NCI-H526 (cell line): ENCODE measurements at places on chromosomes 12 and 14.

- peak; percentile 87 for DNase-seq
Measured at GRCh38 chr12:15788233-15789219, 662 bp downstream of the EPS8 start.

GRCh38 chr14:75247286-75247922 lies 31.2 kb upstream of the FOS start:
- DNase-seq = no peak

- DNase-seq = peak; percentile 93
Measured at GRCh38 chr12:51591016-51591901, at the start of gene SCN8A. Gene SCN8A, plus strand, starts transcription at chr12:51591233. Its CDS starts 71,585 bp downstream, at chr12:51662818.

- DNase-seq = no peak
Measured at GRCh38 chr14:103284574-103285467, 49.2 kb upstream of the EIF5 start.

DNA sequence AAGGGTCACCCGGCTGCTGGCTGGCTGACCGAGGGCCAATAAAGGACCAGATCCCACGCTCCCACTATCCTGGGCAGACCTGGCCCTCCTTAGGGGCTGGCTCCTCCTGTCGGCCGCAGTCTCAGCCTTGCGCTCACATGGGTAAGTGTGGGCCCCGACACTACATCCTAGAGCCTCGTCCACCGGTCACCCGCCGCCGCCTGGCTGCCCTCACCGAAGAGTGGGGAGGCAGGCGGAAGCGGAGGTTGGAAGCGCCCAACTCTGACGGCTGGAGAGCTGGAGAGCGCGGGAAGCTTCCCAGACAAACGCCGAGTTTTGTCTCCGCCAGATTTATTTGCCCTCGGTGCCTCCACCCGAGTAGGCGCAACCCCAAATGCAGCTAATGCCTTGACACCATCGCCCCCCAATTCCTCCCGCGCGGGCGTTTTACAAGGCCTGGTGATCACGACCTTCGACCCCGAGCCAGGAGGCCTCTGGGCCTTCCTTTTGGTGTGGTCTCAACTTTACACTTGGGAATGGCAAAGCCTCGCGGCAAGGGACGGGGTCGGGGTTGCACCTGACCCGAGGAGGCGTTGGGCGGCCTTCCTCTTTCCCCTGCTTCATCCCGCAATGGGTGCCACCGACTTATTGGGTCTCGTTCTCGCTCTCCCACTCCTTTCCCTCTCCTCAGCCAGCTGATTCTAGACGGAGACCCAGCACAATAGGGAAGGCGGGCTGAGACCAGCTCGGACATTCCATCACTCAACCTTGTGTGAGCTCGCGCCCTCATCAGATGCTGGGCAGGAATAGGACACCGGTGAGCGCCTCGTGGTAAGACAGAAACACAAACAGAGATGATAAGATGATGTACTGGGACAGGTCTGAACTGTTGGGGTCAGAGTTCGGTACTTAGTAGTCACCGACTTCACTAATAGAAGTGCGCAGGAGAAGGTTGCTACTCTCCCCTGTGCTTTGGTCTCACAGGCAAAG lies 78.3 kb upstream of the ANO4 start:
- no peak for DNase-seq

DNA sequence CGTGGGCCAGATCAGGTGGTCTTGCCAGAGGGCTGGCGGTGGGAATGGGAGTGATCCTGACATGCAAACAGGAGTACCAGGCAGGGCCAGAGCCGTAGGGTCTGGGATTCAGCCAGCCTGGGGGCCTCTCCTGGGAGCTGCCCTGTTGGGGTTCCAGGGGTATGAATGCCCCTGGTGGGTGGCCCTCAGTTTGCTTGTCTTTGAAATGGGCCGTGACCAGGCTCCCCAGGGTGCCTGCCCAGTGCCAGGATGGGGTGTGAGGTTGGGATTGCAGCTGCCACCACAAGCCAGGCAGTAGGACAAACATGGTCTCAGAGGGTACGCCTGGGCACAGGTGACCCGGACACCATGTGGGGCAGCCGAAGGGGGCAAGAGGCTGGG lies 168.8 kb downstream of the KIF26A start:
- no peak for DNase-seq

GRCh38 chr12:131441060-131441396 lies 269.9 kb upstream of the SFSWAP start:
- DNase-seq = no peak

GRCh38 chr12:54040148-54040494 lies 7.3 kb downstream of the HOXC5 start:
- DNase-seq = no peak

DNA sequence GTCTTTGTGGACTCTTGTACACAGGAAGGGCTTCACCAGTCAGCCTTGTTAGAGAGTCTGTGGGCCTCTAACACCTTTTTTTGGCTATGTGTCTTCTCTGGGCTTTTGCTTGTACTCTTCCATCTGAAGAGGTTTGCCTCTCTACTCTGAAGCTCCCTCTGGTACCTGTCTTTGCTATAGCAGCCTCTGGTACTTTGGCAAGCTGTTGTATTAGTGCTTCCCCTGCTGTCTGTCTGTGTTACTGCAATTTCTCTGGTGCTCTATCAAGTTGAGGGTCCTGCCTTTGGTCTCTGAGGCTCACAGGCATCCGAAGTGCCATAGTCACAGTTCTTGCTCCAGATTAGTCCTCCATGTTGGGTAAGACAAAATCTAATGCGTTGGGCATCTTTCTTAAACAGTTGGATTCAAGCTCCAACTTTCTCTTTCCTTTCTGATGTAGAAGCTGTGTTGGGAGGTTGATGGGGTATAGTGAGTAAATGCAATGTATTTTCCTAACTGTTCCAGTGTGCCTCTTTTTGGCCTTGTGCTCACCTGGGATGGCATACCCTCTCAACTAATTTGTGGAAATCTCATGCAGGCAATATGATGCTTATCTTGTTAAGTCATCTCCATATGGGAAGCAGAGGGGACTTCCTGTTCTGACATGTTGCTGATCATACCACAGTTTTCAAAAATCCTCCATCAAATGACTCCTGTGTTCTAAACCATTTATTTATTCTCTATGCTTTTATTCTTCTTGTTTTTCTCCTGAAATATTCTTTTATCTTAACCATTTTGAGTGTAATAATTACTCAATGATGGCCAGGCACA lies 88.8 kb downstream of the ATF7IP start:
- peak; percentile 65 for DNase-seq

GRCh38 chr14:71267007-71267513 lies 359.8 kb downstream of the PCNX1 start:
- no peak for DNase-seq
